Stimulated activated CD8-positive, alpha-beta memory T cell treated with anti-CD3 and anti-CD28 coated beads, Interleukin-4, amount 100 ng/mL, for 1 hour (primary cell): ENCODE measurements at places on chromosomes 11 and 22.

GRCh38 chr22:41193829-41194228 is 11.3 kb upstream of the L3MBTL2 start:
- DNase-seq, result no peak

- DNase-seq, result no peak
These were observed 36.5 kb downstream of the SYTL2 start for GRCh38 chr11:85774256-85775101.

DNA sequence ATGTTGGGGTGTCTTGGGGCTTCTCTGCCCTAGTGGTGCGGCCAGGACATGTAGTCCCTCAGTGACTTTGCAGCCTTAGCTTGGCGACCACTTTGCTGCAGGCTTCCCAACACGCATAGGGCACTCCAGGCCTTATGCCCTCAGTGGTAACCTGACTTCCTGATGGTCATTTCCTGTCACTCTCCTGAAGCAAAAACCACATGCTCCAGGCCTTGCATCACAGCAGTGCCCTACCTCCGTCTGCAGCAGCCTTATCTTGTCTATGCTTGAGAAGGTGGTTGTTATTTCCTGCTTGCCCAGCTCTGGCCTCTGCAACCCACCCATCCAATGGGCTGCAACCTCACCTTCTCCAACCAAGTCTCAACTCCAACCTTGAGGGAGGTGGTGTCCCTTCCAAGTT is 33.4 kb upstream of the PISD start:
- no peak for DNase-seq

GRCh38 chr22:37484480-37485394 is 1.4 kb downstream of the MFNG start:
- peak; percentile 60 for DNase-seq

DNA sequence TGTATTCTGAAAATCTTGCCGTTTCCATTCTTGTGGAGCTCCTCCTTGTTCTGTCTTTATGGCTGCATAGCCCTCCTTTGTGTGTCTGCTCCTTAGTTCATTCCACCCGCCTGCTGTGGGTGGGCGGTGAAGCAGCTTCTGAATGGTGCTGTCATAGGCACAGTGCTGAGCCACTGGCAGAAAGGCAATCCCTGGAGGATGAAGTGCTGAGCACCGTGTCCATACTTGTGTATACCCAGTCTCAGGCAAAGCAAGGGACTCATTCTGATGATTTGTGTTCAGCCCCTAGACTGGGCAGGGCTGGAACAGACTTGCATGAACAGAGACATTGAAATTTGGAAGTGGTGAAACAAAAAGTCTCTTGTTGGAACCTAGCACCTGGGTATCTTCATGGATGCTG is 134.9 kb downstream of the MYO18B start:
- no peak for DNase-seq

- peak; percentile 20 for DNase-seq
These were observed 16.3 kb downstream of the CRYBB2 start for GRCh38 chr22:25235547-25236290.

GRCh38 chr11:93567401-93567895 is 24.3 kb upstream of the SMCO4 start:
- no peak for DNase-seq

DNA sequence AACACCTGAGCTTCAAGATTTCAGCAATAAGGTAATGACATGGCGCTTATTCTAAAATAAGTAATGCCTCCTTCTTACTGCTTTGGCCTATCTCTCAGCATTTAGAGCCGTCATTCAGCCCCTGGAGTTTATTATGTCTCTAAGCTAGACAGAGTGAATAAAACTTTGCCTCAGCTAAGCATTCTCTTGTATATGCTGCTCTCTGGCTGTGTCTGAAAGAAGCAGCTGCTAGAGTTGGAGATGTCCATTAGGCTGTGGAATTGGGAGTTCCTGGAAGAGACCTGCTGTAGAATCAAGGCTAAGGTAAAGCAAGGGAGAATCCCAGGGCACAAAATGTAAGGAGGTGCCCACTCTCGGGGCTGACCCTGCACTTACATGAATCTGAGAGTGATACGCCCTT is 35.5 kb upstream of the TTC12 start:
- no peak for DNase-seq

DNA sequence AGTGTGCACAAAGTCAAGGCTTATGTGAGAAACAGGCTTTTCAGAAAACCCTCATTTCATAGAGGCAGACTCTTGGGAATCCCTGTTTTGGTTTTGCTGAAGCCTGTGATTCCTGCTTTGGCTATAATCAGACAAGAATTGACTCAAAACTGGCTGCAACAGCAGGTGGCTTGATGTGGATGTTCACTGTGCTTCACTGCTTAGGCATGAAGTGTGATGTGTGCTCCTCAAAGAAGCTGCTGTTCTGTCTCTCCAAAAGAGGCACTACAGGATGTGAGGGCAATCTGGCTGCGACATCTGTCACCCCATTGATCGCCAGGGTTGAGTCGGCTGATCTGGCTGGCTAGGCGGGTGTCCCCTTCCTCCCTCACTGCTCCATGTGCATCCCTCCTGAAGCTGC is 103.5 kb downstream of the C11orf58 start:
- DNase-seq, result no peak

- no peak for DNase-seq
These were observed 995 bp downstream of the TMEM134 start for GRCh38 chr11:67468056-67468455.

GRCh38 chr11:126585774-126586491 is 230.4 kb downstream of the ST3GAL4 start:
- no peak for DNase-seq

- DNase-seq, result no peak
These were observed 836 bp downstream of the SPON1 start for GRCh38 chr11:13963169-13963948.

GRCh38 chr11:65786786-65787636 is at the start of gene OVOL1:
Gene OVOL1, plus strand, starts transcription at chr11:65787063. Its CDS starts 311 bp downstream, at chr11:65787374.
- no peak for DNase-seq

DNA sequence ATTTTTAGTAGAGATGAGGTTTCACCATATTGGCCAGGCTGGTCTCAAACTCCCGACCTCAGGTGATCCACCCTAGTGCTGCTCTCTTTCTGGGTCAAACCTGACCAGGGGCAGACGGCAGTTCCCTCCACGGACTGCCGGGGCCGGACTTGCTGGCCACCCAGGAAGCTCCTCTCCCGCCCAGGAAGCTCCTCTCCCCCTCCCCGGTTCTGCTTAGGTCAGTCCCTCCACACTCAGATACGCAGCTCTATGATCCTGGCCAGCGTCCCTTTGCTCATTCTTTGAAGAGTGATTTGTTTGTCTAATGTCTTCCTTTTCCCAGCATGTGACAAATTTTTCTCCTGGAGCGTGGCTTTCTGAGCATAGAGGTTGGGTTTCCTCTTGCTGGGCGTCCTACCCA is 125.3 kb upstream of the B3GAT1 start:
- DNase-seq, result no peak

- DNase-seq, result no peak
These were observed 57.2 kb downstream of the SPECC1L start for GRCh38 chr22:24327832-24328231.

- DNase-seq, result no peak
These were observed 7.3 kb upstream of the PKNOX2 start for GRCh38 chr11:125157118-125157733.

GRCh38 chr11:111819829-111820237 is 51.5 kb downstream of the ALG9 start:
- no peak for DNase-seq

GRCh38 chr11:131486100-131486499 is 115.7 kb downstream of the NTM start:
- DNase-seq, result no peak

DNA sequence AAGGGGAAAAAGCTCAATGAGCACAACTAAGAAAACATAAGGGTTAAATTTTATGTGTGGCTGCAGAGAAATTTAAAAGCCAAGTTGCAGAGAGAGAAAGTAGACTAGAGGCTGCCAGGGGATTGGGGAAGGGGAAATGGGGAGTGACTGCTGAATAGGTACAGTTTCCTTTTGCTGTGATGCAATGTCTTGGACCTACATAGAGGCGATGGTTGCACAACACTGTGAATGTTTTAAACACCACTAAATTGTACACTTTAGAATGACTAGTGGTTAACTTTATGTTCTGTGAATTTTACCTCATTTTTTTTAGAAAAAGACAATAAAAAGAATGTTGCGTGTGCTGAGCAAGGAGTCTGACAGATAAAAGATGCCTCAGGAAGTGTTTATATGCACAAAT is 36.5 kb downstream of the TENM4 start:
- DNase-seq, result no peak

GRCh38 chr11:93652679-93653078 is 8.8 kb upstream of the CEP295 start:
- no peak for DNase-seq

DNA sequence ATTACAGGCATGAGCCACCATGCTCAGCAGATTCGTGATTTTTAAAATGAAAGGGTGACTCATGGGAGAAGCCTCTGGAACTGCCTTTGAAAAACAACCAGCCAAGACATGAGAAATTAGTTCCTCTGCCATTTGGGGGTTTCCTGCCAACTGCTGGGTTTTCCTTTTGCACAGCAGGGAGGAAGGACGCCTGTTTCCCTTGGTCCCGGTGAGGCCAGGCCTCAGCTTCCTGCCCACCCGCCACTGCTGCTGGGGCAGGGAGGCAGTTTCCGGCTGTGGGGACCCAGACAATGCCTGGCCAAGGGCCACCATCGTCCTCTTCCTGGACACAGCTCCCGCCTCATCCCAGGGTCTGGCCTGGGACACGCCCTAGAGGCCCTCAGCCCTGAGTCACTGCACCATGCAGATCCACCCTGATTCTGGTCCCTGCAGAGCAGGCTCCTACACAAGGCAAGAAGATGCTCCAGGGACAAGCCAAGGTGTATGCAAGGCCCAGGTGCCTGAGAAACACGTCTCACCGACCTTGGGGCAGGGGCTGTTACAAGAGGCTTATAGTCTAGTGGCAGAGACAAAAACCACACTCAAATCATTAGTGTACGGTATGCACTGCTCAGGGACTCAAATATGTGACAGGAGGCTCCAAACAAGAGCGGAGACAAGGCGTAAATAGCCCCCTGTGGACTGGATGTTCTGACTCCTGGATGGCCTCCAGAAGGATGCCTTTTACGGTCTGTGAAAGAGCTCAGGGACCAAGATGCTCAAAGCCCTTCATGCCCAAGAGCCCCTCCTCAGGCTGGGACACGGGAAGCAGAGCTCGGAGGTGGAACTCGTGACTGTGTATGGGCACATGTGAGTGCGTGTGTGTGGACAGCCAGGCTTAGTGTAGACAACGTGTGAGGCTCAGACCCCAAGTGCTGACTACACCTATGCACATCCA is 10.0 kb downstream of the PPM1F start:
- DNase-seq, result no peak
